ENCODE measurements at places on chromosomes 11 and 22.
A peak's percentile ranks its signal among the peaks of the same experiment; 100 is the strongest.

- H3K27ac ChIP-seq = no peak overlapping the region
- no peak overlapping the region for H3K4me3 ChIP-seq
- H3K27me3 ChIP-seq = no peaks in the 10 kb centered on the region
- no peak for DNase-seq
- H3K4me1 ChIP-seq = no peaks in the 10 kb centered on the region
- no peaks in the 10 kb centered on the region for H3K36me3 ChIP-seq
Observed at GRCh38 chr22:44944883-44945601, 64.8 kb downstream of the PHF21B start.

DNA sequence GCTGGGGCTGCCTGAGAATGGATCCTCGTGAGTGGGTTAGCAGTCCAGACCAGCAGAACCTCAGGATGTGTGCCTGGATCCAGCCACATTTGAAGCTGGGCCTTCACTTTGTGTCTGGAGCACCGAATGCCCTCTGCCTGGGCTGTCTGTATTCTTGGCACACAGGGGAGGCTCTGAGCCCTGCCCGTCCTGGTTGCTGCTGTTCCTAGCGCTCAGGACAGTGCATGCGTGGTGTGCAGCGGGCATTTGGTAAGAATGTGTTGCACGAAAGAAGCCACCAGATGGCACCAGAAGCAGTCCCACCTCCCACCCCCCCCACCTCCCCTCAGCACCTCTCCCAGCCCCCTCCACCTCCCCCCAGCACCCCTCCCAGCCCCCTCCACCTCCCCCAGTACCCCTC is 4.1 kb upstream of the MAPK11 start:
- no peak for DNase-seq
- H3K4me1 ChIP-seq = no peaks in the 10 kb centered on the region
- H3K36me3 ChIP-seq = peaks cover 4% of the 10 kb centered on the region
- H3K27ac ChIP-seq = no peak overlapping the region

GRCh38 chr11:65506772-65507505 is 8.1 kb downstream of the MALAT1 start:
- H3K4me3 ChIP-seq = no peak overlapping the region
- peaks cover 2% of the 10 kb centered on the region for H3K4me1 ChIP-seq
- H3K27ac ChIP-seq = peak overlapping the region; percentile 59
- H3K27me3 ChIP-seq = no peaks in the 10 kb centered on the region

GRCh38 chr11:16347928-16348685 is 8.2 kb downstream of the SOX6 start:
- H3K27ac ChIP-seq = no peak overlapping the region
- no peaks in the 10 kb centered on the region for H3K27me3 ChIP-seq
- H3K36me3 ChIP-seq = no peaks in the 10 kb centered on the region
- DNase-seq = no peak

DNA sequence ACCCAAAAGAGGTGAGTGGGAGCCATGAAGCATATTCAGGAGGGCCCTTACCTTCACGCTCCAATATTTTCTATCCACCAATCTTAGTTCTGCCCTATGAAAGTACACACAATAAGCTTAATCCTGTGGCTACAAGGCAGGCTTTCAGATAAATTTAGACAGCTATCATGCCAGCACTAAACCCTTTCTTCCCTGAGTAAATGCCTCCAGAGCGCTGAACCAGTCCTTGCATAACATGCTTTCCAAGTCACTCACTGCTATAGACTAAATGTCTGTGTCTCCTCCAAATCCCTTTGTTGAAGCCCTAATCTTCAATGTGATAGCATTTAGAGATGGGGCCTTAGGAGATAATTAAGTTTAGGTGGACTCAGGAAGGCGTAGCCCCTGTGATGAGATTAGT is 50.3 kb upstream of the FIBIN start:
- no peak overlapping the region for H3K27ac ChIP-seq
- H3K36me3 ChIP-seq = no peaks in the 10 kb centered on the region
- peaks cover 11% of the 10 kb centered on the region for H3K4me1 ChIP-seq
- H3K4me3 ChIP-seq = no peak overlapping the region
- DNase-seq = no peak
- H3K27me3 ChIP-seq = no peaks in the 10 kb centered on the region

DNA sequence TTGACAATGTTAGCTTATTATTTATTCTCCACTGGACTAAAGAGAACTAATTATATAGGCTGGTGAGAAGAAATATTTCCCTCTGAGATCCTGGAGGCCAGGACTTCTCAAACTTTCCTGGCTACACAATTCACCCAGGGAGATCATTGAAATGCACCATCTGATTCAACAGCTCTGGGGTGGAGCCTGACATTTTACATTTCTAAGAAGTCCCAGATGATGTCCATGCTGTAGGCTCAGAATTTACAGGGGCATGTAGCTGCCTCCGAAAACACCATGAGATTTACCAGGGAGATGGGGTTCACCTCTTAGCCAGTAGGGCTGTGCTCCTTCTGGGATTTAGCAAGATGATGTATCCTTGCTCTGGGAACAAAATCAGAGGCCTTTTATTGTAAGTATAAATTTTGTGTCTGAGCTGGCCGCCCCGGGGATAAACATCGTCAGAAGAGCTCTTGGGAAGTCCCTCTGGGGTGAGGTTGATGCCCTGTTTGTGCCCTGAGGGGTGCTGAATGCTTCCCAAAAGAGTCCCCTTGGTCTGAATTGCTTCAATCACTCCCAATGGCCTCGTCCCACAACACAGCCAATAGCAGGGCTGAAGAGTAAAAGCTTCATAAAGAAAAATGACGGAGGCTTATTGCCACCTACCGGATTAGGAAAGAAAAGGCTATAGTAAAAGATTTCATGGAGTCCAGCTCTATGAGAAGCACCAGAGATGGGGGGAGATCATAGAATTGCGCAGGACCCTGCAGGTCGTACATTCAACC is 33.4 kb upstream of the API5 start:
- H3K4me3 ChIP-seq = no peak overlapping the region
- no peaks in the 10 kb centered on the region for H3K27me3 ChIP-seq
- H3K36me3 ChIP-seq = no peaks in the 10 kb centered on the region
- H3K27ac ChIP-seq = no peak overlapping the region
- no peaks in the 10 kb centered on the region for H3K4me1 ChIP-seq
- no peak for DNase-seq

GRCh38 chr11:122192634-122193255 is 76.7 kb upstream of the BLID start:
- peaks cover 13% of the 10 kb centered on the region for H3K4me1 ChIP-seq
- peak overlapping the region; percentile 73 for H3K27ac ChIP-seq
- no peak for DNase-seq
- H3K36me3 ChIP-seq = no peaks in the 10 kb centered on the region

GRCh38 chr11:32225571-32226285 is 134.9 kb downstream of the RCN1 start:
- H3K4me1 ChIP-seq = no peaks in the 10 kb centered on the region
- DNase-seq = no peak
- peaks cover 3% of the 10 kb centered on the region for H3K27me3 ChIP-seq
- no peak overlapping the region for H3K27ac ChIP-seq

GRCh38 chr11:109892321-109892794 is 200.8 kb upstream of the ZC3H12C start:
- H3K4me1 ChIP-seq = no peaks in the 10 kb centered on the region
- no peaks in the 10 kb centered on the region for H3K36me3 ChIP-seq
- H3K4me3 ChIP-seq = no peak overlapping the region

All from aorta (tissue), 5 donors.